ENCODE measurements at places on chromosomes 1 and 21.

- DNase-seq: no peak
Measured at GRCh38 chr21:33332143-33332542, 7.4 kb downstream of the IFNAR1 start.

DNA sequence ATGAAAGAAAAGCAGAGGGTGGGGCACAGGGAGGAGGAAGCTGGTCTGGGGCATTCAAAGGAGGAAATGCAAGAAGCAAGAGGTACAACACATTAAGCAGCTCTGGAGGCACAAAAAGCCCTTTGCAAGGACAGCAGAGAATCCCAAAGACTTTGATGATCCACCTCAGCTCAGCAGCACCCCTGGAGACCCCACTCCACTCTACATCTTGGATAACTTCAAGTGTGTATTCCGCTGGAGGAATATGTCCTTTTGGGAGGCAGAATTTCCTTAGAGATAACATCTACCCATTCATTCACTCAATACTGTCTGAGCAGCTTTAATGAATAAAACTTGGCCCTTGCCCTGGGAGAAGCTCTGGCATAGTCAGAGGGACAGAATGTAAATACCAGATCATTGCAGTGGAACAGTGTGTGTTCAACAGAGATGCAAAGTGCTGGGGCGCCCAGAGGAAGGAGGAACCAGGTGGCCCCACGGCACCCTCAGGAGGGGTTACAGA, 599.7 kb downstream of the KIF26B start:
- no peak for DNase-seq

GRCh38 chr1:200899954-200900867, 5.5 kb downstream of the INAVA start:
- DNase-seq: no peak

DNA sequence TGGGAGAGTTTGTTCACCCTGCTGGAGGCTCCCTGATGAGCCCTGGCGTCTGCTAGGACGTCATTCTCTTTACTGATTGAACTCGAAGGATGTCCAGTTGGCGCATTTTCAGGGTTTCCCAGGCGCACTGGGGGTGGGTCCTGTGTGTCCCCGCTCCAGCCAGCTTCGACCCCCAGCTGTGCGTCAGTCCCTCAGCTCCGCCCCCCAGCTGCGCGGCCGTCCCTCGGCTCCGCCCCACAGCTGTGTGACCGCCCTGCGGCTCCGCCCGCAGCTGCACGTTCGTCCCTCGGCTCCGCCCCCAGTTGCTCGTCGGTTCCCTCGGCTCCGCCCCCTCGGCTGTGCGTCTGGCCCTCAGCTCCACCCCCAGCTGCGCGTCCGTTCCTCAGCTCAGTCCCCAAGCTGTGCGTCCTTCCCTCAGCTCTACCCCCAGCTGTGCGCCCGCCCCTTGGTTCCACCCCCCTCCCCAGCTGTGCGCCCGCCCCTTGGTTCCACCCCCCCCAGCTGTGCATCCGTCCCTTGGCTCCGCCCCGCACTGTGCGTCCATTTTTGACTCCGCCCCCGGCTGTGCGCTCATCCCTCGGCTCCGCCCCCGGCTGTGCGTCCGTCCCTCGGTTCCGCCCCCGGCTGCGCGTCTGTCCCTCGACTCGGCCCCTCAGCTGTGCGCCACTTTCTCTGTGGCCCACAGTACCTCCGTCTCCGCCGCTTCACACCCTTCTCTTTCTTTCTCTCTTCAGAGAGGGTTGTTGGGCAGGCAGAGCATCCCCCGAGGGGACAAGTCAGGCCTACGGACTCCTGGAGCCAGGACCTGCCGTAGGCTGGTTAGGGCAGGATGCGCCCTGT, 61.3 kb downstream of the FAAP20 start:
- DNase-seq: peak; percentile 98

DNA sequence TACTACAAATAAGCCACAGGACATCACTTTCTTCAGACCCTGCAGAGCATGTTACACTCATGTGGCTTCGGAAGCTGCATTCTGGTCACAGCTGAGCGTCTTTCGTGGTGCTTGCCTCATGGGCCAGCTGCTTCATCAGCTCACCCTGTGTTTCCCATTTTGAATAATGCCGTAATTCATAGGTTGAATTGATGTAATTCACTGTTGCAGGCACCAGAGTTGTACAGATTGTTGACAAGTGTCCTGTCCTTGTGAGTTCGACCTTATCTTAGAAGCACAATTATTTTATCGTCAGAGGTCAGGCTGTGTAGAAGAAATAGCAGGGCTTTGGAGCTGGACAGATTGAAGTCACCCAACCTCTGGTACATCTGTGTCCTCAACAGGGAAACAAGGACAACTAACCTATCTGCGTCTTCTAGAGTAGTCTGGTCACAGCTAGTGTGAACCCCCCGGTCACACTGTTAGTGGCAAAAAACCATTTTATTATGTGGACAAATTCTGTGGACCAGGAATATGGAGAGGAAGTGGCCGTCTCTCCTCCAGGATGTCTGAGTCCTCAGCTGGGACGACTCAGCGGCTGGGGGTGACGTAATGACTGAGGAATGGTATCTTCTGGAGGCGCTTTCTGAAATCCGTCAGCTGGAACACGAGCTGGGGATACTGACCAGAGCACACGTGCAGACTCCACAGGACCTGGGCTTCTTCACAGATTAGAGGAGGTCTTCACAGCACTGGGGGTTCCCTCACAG, 17.8 kb downstream of the PKNOX1 start:
- DNase-seq: peak; percentile 87

GRCh38 chr1:29865051-29865450, 628.7 kb downstream of the PTPRU start:
- DNase-seq: no peak

DNA sequence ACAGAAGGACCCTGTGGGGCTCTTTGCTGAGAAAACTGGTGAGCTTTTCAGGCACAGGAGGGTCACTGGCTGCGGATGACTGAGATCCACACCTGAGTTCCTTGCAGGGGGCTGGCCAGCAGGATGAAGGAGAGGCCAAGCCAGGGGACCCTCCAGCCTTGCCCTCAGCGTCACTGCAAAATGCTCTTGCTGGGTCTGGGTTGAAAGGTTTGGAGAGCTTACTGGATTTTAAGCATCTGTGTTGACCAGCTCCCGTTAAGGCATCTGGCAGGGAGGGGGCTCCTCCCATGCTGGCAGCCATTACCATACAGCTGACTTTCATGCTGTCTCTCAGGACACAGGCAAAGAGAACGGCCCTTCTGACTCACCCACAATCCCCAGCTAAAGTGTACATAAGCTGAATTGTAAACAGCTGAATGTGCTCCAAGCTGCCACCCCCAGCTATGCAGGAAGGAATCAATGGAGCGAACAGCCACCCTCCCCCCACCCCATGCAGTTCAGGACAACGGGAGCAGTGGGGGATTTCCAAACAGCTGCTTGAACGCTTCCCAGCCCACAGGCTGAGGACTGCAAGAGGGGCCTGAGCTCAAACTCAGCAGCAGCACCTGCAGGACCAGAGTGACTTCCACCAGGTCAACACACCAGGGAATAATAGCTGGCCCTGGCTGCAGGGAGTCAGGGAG, 21.3 kb upstream of the A3GALT2 start:
- DNase-seq: peak; percentile 98

DNA sequence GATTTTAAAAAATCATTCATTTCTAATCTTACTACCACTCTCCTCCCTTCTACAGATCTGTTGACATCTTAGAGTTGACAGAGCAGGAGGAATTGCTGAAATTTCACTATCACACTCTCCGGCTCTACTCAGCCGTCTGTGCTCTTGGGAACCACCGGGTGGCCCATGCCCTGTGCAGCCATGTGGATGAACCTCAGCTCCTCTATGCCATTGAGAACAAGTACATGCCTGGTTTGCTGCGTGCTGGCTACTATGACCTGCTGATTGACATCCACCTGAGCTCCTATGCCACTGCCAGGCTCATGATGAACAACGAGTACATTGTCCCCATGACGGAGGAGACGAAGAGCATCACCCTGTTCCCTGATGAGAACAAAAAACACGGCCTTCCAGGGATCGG, 276.7 kb downstream of the ZP4 start:
- no peak for DNase-seq

DNA sequence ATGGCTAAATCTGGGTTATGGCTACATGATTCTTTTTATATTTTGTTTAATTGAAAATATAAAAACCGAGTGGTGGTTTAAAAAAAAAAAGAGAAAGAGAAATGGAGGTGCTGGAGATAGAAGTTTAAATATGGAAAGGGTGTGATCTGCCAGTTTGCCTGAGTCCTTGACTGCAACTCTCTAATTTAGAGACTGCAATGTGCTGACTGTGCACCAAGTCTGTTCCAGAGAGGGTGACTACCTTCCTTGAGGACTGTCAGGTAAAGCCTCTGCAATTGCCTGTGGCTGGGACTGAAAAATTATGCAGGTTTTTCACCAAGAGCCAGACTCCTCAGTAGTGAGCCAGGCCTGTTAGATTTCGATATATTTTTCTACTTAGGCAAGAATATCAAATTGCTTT, 1326.3 kb downstream of the BRINP3 start:
- no peak for DNase-seq

DNA sequence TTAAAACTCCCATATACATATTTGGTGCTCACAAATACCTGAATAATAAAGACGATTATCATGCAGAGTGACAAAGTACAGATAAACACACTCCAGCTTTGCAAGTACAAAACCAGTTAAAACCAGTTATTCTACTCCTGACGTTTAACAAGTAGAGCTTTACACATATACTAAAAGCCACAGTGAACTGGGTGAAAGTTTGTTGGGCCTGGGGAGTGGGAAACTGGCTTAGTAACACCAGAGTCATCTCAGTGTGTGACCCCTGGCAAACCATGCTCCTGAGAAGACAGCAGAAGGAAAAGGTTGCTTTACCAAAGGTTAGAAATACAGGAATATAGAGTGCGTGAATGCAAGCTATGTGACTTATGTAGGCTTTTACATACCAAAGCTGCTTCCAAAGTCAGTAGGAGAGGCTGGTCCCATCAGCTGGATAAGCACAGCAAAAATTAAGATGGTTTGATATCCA, 148.1 kb downstream of the NRIP1 start:
- no peak for DNase-seq

DNA sequence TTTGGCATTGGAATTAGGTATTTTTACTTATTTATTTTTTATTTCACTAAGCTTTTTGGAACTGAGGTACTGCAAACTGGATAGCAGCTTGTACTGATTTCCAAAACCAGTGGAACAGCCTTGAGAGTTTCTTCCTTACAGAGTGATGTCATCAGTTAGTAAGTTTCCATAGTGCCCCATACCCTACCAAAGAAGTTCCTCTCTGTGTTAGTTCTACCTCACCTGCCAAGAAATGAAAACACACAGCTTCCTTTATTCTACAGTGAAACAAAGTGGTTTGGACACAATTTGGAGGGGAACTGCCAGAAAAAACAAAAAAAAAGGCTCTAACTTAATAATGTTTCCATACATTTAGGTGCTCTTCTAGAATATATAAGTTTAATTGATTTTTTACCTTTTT, 430.9 kb upstream of the ADGRL2 start:
- no peak for DNase-seq

DNA sequence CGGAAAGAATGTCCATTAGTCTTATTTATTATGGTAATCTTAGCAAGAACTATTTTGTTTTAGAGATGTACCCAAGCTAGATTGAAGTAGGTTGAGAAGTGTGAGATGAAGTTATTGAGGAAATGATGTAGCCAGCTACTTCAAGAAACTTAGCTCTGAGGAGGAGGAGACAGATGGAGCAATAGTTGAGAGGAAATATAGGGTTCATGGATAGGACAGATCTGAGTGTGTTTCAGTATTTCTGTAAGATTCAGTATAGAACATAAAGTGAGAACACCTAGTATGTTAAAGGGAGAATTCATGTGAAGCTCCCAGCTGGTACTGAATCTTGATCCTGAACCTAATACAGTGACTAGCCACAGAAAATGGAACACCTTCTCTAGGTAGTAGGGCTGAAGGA, 28.9 kb downstream of the TSNAX start:
- DNase-seq: no peak

- DNase-seq: peak; percentile 19
Measured at GRCh38 chr1:16926491-16927073, 4.9 kb downstream of the CROCC start.

- no peak for DNase-seq
Measured at GRCh38 chr1:41440321-41441085, 44.0 kb downstream of the EDN2 start.

DNA sequence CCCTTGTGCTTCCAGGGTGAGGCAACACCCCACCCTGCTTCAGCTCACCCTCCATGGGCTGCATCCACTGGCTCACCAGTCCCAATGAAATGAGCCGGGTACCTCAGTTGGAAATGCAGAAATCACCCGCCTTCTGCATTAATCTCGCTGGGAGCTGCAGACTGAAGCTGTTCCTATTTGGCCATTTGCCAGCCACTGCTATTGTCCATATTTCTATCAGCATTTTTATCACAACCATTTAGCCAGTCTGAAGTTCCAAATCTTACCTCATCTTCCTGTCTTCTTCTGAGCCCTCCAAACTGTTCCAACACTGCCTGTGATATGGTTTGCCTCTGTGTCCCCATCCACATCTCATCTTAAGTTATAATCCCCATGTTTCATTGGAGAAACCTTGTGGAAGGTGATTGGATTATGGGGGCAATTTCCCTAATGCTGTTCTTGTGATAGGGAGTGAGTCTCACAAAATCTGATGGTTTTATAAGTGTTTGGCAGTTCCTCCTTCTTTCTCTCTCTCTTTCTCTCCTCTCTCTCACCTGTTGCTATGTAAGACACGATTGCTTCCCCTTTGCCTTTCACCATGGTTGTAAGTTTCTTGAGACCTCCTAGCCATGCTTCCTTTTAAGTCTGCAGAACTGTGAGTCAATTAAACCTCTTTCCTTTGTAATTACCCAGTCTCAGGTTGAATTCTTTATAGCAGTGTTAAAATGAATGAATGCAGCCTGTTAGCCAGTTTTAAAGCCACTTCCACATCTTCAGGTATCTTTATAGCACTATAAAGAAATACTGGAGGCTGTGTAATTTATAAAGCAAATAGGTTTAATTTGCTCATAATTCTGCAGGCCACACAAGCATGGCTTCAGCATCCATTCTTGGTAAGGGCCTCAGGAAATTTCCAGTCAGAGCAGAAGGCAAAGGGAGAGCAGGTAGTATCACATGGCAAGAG, 203.5 kb downstream of the FCRL5 start:
- no peak for DNase-seq

DNA sequence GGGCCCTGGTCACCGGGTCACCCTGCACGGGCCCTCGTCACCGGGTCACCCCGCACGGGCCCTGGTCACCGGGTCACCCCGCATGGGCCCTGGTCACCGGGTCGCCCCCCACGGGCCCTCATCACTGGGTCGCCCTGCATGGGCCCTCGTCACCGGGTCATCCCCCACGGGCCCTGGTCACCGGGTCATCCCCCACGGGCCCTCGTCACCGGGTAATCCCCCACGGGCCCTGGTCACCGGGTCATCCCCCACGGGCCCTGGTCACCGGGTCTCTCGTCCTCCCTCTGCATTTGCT, 77.6 kb downstream of the RIPK4 start:
- DNase-seq: no peak

GRCh38 chr1:246726255-246726679, 2.1 kb downstream of the SCCPDH start:
- DNase-seq: no peak

DNA sequence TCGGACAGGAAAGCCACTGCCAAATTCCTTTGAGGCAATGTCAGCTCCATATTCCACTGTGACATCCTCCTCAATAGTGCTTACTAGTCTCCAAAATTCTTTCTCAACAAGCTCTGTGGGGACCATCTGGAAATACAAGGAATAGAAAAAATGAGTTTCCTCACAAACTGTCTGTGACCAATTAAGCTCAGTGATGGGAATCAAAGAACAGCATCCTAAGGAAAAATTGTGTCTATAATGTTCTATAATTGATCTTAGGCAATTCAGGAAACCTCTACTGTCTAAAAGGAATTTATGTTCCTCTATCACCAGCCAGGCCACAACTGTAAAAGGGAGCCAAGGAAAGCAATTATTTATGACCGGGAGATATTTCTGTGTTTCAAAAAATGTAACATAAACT, 46.1 kb upstream of the SYT2 start:
- peak; percentile 13 for DNase-seq

Data from fibroblast of upper back skin (primary cell).